ENCODE measurements at places on chromosomes 16 and 17. TPM values are rescaled to one million over a fixed set of nuclear protein-coding genes. Genes with fewer than 3 reads are reported as not detected.
A peak's percentile ranks its signal among the peaks of the same experiment; 100 is the strongest.

- H3K4me3 ChIP-seq, result no peak overlapping the region
- H3K36me3 ChIP-seq, result no peaks in the 10 kb centered on the region
- no peaks in the 10 kb centered on the region for H3K27me3 ChIP-seq
These were observed 77.0 kb upstream of the SIAH1 start for GRCh38 chr16:48462106-48462740.

GRCh38 chr16:35651841-35652240 lies 2192.4 kb downstream of the TP53TG3F start:
- no peak for DNase-seq
- no peaks in the 10 kb centered on the region for H3K36me3 ChIP-seq
- no peak overlapping the region for H3K27ac ChIP-seq

DNA sequence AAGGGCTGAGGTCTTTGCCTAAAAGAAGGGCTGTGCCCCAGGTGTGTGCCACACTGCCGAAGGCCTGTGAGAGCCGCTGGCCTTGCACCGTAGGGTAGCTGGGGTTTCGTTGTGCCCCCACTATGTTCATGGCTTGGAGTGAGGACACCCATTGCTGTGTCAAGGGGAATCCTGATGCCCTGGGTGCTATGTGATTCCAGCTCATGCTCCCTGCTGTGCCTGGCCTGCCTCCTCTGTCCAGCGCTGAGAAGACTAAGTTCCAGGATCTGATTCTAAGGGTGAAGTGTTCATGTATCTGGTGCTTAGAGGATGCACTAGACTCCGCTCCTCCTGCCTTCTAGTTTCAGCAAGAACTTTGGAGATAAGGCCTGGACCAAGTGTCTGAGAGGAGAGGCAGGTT lies 47.4 kb downstream of the SREBF1 start:
- no peak for DNase-seq
- H3K27me3 ChIP-seq, result no peaks in the 10 kb centered on the region
- no peak overlapping the region for H3K4me3 ChIP-seq
- H3K36me3 ChIP-seq, result peaks cover 12% of the 10 kb centered on the region

DNA sequence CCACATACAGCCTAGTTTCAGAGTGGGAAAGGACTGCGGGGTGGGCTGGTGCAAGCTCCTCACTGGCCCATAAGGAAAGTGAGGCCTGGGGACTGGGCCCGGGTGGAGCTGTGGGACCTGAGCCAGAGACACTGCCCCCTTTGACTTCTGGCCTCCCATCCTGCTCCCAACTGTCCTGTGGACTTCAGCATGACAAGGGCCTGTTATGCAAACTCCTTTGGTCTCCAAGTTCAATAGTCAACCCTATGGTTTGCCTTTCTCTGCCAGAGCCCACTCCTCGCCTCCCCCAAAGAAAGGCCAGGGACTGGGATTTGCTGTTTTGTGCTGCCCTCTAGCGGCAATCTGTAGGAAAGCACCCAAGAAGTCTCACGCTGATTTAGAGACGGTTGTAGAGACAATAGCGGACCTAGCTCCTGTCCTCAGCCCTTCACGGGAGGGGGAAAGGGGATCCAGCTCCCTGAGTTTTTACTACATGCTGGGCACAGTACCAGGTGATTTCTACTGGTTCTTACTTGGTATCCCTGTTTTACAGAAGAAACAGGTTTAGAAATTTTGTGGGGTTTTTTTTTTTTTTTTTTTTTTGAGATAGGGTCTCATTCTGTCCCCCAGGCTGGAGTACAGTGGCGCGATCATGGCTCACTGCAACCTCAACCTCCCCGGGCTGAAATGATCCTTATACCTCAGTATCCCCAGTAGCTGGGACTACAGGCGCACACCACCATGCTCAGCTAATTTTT lies 1.2 kb upstream of the TLCD3B start:
- H3K4me1 ChIP-seq, result peaks cover 5% of the 10 kb centered on the region
- no peak overlapping the region for H3K27ac ChIP-seq
- H3K36me3 ChIP-seq, result no peaks in the 10 kb centered on the region
- no peak for DNase-seq

DNA sequence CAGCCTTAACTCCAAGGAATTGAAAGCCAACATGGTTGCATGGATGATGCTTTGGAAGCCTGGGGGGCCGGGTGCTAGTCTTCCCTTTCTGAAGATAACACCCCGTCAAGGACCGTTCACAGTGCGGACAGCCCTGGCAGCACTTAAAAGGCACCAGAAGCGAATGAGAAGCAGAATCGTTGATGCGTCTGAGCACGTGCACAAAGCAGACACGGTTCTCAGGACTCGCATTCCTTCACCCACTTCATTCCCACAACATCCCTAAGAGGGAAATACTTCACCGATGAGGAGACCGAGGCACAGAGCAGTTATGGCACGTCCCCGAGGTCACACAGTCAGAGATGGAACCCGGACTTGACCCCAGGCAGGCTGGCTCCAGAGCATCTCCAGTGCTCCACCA lies 14.2 kb downstream of the TRPV1 start:
- no peak overlapping the region for H3K27ac ChIP-seq
- DNase-seq, result no peak
- H3K27me3 ChIP-seq, result no peaks in the 10 kb centered on the region
- H3K36me3 ChIP-seq, result peaks cover under 1% of the 10 kb centered on the region
- H3K4me3 ChIP-seq, result no peak overlapping the region
- no peaks in the 10 kb centered on the region for H3K4me1 ChIP-seq

GRCh38 chr17:42603318-42603717 lies 5.9 kb downstream of the RETREG3 start:
- peaks cover 37% of the 10 kb centered on the region for H3K4me1 ChIP-seq
- H3K4me3 ChIP-seq, result no peak overlapping the region
- peaks cover 5% of the 10 kb centered on the region for H3K36me3 ChIP-seq
- no peak overlapping the region for H3K27ac ChIP-seq

GRCh38 chr17:78535273-78536197 lies 41.7 kb downstream of the DNAH17 start:
- peak; percentile 32 for DNase-seq
- peak overlapping the region; percentile 43 for H3K27ac ChIP-seq
- H3K4me1 ChIP-seq, result peaks cover 9% of the 10 kb centered on the region
- H3K4me3 ChIP-seq, result no peak overlapping the region
- no peaks in the 10 kb centered on the region for H3K27me3 ChIP-seq

DNA sequence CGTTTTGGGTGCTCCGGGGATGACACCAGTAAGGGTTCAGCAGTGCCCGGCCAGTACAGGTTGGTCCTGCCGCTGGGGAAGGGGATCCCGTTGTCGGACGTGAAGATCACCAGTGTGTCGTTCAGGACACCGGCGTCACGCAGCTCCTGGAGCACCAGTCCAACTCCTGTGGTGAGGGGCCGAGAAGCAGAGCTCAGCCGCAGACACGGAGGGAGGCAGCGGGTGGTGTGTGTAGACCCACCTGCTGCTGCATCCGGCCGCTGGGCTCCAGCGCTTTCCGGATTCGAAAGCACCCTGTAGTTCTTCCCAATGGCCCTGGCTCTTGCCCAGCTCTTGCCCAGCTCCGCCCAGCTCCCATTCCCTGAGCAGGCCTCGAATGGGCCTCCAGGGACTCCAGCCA lies 8.0 kb downstream of the SGSH start:
- DNase-seq, result no peak
- no peak overlapping the region for H3K4me3 ChIP-seq
- H3K27ac ChIP-seq, result peak overlapping the region; percentile 42

- no peak overlapping the region for H3K4me3 ChIP-seq
- no peaks in the 10 kb centered on the region for H3K27me3 ChIP-seq
- no peaks in the 10 kb centered on the region for H3K36me3 ChIP-seq
- H3K4me1 ChIP-seq, result peaks cover 49% of the 10 kb centered on the region
- H3K27ac ChIP-seq, result peak overlapping the region; percentile 70
These were observed 2.0 kb upstream of the C17orf99 start for GRCh38 chr17:78144147-78144719.

GRCh38 chr16:89534252-89534756 lies 26.1 kb downstream of the SPG7 start:
- peaks cover 74% of the 10 kb centered on the region for H3K36me3 ChIP-seq
- H3K4me1 ChIP-seq, result peaks cover 13% of the 10 kb centered on the region
- H3K27ac ChIP-seq, result peak overlapping the region; percentile 28
- H3K27me3 ChIP-seq, result no peaks in the 10 kb centered on the region
- DNase-seq, result no peak

GRCh38 chr16:58497935-58498334 lies 2.0 kb upstream of the NDRG4 start:
- H3K4me1 ChIP-seq, result peaks cover 4% of the 10 kb centered on the region
- H3K27ac ChIP-seq, result no peak overlapping the region
- no peak overlapping the region for H3K4me3 ChIP-seq
- H3K36me3 ChIP-seq, result no peaks in the 10 kb centered on the region

- no peaks in the 10 kb centered on the region for H3K4me1 ChIP-seq
- no peak for DNase-seq
- no peaks in the 10 kb centered on the region for H3K27me3 ChIP-seq
- no peaks in the 10 kb centered on the region for H3K36me3 ChIP-seq
- H3K27ac ChIP-seq, result no peak overlapping the region
These were observed 434.0 kb upstream of the CDH5 start for GRCh38 chr16:65932350-65933072.

DNA sequence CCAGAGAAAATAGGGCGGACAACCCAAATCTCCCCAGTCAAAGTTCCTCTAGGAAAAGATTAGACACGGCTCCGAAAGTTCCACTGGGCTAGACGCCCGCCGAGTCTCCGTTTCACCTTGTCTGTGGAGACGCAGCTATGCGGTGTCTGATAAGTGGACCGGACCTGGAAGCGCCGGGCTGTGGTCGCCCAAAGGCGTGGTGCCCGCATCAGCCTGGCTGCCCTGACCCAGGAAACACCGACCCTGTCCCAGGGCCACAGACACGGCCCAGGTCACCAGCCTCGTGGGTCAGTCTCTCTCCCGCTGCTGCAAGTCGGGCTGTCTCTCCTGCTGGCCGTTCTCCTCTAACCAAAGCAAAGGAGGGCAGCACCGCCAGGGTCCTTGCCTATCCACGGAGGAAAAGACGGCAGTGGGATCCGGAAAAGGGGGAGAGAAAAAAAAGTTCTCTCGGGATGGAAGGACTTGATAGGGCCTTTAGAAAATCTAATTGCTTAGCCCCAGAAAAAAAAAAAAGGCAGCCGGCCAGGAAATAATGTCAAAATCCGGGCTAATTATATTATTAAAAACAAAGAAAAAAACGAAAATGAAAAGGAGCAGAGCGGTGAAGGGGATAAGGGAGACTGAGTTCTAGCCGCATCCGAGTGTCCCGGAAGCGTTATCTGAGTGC lies 13.9 kb upstream of the FOXF1 start:
- no peaks in the 10 kb centered on the region for H3K4me1 ChIP-seq
- H3K27me3 ChIP-seq, result peaks cover 96% of the 10 kb centered on the region
- no peak for DNase-seq
- H3K27ac ChIP-seq, result peak overlapping the region; percentile 45
- peak overlapping the region; percentile 33 for H3K4me3 ChIP-seq

GRCh38 chr16:78755751-78756661 lies 656.6 kb downstream of the WWOX start:
- no peaks in the 10 kb centered on the region for H3K4me1 ChIP-seq
- H3K4me3 ChIP-seq, result no peak overlapping the region

GRCh38 chr17:58189436-58190146 lies 2.9 kb upstream of the EPX start:
- H3K4me3 ChIP-seq, result no peak overlapping the region
- H3K27me3 ChIP-seq, result peaks cover 6% of the 10 kb centered on the region
- no peaks in the 10 kb centered on the region for H3K36me3 ChIP-seq
- peak; percentile 88 for DNase-seq

DNA sequence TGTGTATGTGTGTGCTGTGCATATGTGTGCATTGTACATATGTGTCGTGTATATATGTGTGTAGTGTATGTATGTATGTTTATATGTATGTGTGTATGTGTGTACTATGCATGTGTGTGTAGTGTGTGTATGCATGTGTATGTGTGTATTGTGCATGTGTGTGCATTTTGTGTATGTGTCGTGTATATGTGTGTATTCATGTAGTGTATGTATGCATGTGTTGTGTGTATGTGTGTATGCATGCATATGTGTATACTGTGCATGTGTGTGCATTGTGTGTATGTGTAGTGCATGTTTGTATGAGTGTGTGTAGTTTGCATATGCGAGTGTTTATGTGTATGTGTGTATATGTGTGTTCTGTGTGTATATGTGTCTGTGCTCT lies 15.5 kb upstream of the CCL17 start:
- H3K4me1 ChIP-seq, result peaks cover 24% of the 10 kb centered on the region
- H3K27ac ChIP-seq, result no peak overlapping the region
- H3K4me3 ChIP-seq, result no peak overlapping the region
- no peak for DNase-seq

DNA sequence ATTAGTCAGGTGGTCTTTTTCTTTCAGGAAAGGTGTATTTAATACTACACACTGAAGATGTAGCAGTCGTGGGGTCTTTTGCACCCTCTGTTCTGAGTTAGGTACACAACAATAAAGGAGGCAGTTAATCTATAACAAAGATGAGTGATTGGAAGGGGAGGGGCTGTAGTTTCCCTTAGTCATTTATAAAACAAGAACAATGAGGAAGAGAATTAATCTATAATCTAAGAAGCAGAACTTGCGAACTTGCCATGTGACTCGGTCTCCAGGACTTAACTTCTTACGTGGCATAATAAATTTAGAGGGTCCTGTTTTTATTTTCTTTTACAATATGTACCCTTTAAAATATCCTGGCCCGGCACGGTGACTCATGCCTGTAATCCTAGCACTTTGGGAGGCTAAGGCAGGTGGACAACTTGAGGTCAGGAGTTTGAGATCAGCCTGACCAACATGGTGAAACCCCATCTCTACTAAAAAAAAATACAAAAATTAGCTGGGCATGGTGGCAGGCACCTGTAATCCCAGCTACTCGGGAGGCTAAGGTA lies 8.6 kb upstream of the APPBP2 start:
- DNase-seq, result no peak
- no peaks in the 10 kb centered on the region for H3K27me3 ChIP-seq
- H3K27ac ChIP-seq, result no peak overlapping the region
- no peaks in the 10 kb centered on the region for H3K4me1 ChIP-seq
- no peaks in the 10 kb centered on the region for H3K36me3 ChIP-seq

- H3K4me3 ChIP-seq, result no peak overlapping the region
- no peak for DNase-seq
- H3K36me3 ChIP-seq, result peaks cover 16% of the 10 kb centered on the region
These were observed 10.6 kb downstream of the ZNF668 start for GRCh38 chr16:31063495-31063842.

DNA sequence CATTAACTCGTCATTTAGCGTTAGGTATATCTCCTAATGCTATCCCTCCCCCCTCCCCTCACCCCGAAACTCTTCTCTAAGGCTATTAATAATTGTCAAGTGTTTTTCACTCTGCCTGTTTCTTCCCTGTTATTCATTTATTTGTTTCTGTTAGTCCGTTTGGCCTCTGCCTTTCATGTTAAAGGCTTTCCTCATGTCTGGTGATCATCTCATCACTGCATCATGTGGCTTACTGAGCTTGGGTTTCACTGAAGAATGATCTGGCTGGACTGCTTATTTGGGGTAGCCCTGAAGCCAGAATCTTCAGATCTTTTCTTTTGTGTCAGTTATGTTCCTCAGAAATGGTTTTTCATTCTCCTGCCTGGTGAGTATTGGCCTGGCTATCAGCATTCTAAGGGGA lies 9.5 kb downstream of the UTP4 start:
- peaks cover 84% of the 10 kb centered on the region for H3K36me3 ChIP-seq
- H3K4me1 ChIP-seq, result no peaks in the 10 kb centered on the region
- DNase-seq, result no peak
- H3K4me3 ChIP-seq, result no peak overlapping the region
- H3K27me3 ChIP-seq, result no peaks in the 10 kb centered on the region

GSE1 gene
- total RNA-seq, result 87.2 TPM

KRT40 gene
- total RNA-seq, result not detected

SLC5A10 gene
- not detected for total RNA-seq

PRSS8 gene
- 103 TPM for total RNA-seq

LGALS9 gene
- total RNA-seq, result 185 TPM

C17orf113 gene
- total RNA-seq, result 0.72 TPM

HSD17B2 gene
- total RNA-seq, result 3.1 TPM
